ENCODE measurements at places on chromosomes 16 and 17. TPM values are rescaled to one million over a fixed set of nuclear protein-coding genes. Genes with fewer than 3 reads are reported as not detected.

KRTAP9-8 gene
- not detected for total RNA-seq

- H3K4me1 ChIP-seq = peaks cover 23% of the 10 kb centered on the region
- no peak overlapping the region for H3K27ac ChIP-seq
- no peak overlapping the region for H3K4me3 ChIP-seq
- H3K27me3 ChIP-seq = no peaks in the 10 kb centered on the region
- H3K36me3 ChIP-seq = no peaks in the 10 kb centered on the region
Observed at GRCh38 chr16:89409161-89409711, 81.1 kb downstream of the ANKRD11 start.

DNASE1L2 gene
- total RNA-seq = 0.35 TPM

TEX19 gene
- total RNA-seq = 0.38 TPM
